ENCODE measurements at places on chromosomes 6 and 20.

GRCh38 chr6:54595844-54596243 lies 250.7 kb upstream of the FAM83B start:
- no peak for DNase-seq

- peak; percentile 54 for DNase-seq
These were observed 69.6 kb downstream of the HFE start for GRCh38 chr6:26156850-26157250.

DNA sequence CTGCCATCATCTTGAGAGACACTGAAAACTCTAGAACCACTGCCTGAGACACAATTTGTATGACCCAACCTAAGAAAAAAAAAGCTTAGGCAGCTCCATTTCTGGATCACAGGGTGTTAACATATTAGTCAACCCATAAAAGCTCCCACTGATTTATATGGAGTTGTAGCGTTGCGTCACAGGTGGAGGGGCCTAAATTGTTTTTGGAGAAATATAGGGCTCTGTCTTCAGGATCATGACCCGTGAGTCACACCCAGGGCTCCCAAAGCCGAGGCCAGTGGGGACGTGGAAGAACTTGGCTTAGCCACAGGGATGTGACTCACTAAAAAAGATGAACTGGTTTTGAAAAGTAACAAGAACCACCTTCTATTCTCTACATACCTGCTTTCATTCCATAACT lies 116.5 kb upstream of the BMP2 start:
- DNase-seq, result no peak

DNA sequence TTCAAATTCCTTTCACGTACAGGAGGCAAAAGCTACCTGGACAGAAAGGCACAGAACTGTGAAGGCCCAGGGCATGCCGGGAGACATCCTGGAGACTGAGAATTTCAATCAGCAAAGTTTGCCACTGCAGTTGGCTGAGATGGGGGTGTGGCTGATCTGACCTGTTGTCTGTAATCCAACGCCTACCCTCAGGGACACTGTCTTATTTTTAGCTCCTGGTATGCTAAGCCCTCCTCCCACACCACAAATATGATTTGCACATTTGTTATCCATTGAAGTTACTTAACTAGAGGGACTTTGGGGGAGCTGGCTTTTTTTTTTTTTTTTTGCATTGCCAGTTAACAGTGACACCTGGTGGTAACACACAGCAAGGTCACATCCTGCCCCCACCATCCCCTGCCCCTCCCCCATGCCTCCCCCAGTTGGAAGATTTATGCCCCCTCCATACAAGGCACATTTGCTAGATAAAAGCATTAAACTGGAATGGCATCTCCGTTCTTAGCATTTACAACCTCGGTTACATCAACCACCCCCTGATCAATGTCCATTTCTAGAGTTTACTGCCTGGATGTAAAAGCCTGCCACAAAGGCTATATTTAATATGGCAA lies 40.4 kb downstream of the TTI1 start:
- DNase-seq, result peak; percentile 13

DNA sequence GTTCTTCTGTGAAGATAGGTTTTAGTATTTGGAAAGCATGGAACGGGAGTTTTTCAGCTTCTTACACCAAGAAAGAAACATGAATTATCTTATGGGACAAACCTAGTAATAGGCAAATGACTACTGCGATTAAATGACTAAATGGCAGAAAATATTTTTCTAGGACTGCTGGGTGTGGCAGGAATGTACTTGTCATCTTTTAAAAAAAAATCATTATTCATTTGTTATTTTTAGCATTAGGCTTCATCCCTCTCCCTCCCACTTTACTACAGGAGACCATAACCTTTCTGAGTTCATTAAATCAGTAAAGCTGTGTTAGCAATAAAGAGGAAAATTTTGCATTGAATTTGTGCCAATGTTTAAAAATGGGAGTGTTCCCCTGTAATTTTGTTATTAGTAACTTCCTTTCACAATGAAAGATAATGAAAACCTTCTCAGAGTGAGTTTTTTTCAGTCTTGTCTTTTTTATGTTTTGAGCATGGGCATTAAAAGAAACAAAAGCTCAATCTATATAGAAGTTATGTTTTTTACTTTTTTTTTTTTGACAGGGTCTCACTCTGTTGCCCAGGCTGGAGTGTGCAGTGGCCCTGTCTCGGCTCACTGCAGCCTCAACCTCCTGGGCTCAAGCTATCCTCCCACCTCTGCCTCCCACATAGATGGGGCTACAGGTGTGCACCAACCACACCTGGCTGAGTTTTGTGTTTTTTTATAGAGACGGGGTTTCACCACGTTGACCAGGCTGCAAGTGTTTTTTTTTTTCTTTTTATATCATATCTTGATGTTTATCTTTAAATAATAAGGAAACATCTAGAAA lies 105.6 kb upstream of the CLDN20 start:
- no peak for DNase-seq

- no peak for DNase-seq
These were observed 21.9 kb downstream of the TREML1 start for GRCh38 chr6:41132254-41132653.

DNA sequence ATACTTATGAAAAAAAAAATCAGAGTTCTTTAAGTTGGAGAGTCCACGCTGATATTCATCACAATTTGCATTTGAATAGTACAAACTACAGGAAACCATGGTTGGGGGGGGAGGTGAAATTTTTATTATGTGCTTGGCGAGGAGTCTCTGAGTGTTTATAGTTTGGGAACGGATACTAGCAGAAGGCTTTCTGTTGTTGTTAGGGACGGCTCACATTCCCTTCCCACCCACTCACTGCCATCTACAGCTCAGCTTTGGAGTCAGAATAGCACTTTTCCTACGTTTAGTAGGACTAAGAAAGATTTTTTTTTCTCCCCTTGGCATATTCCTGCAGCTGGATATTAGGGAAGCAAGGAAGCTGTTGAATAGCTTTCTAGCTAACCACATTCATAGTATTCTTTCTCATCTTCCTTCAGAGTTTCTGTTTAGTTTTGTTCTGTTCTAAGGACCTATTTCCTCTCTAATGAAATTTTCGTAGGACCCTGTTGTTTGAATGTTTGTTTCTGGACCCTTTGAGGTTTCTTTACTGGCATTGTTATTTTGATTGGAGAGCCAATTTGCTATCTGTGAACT lies 235.1 kb upstream of the ZNF217 start:
- no peak for DNase-seq

GRCh38 chr6:33249732-33250630 lies 21.7 kb downstream of the VPS52 start:
- DNase-seq, result no peak

DNA sequence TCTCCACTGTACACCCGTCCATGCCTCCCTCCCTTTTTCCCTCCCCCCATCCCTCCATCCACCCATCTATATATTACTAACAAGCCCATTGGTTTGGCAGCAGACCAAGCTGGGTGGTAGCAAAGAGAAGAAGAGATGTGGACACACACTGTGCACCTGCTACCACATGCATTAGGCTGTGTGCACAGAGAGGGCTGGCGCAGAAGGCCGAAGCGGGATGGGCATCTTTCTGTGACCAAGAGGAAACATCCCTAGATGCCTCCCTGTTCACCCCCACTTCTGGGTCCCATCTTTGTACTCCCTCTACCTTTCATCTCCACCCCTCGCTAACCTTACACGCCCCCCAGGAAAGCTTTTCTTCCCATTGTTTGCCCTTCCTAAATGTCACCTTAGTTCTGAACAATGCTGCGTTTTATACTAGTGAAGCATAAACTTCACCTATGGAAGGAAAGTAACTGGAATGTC lies 64.9 kb upstream of the AFDN start:
- no peak for DNase-seq

DNA sequence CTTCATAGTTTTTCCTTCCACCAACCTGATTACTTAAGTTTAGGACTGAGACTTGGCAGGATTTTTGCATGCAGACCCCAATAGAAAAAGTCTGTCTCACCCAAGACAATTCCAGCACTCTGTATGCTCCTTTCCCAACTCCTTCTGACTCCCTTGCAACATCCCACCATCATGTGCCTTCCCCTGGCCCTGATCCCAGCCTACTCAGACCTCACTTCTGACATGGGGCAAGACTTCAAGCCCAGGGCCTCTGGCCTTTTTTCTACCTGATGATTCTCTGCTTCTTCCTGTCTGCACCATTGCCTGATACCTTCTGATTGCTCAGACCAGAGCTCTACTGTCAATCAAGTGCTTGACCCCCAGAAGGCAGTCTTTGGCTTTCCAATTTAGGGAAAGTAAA lies 96.6 kb downstream of the HAO1 start:
- no peak for DNase-seq

DNA sequence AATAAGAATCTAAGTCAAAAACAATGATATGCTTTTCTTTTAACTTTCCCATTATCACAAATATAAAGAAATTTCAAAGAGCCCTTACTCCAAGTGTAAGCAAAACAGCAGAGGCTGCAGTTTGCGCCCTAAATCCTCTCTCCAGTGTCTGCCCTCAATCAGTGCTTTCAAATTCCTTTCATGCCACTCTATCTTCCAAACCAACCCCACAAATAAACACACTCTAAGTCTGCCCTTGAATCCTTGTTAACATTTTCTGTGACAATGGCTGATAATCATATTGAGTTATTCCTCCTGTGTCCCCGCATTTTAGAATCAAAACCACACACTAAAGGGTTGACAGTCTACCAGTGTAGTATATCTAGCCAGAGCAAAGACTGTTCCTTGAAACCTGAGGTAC lies 317.9 kb upstream of the MARCKS start:
- DNase-seq, result no peak

DNA sequence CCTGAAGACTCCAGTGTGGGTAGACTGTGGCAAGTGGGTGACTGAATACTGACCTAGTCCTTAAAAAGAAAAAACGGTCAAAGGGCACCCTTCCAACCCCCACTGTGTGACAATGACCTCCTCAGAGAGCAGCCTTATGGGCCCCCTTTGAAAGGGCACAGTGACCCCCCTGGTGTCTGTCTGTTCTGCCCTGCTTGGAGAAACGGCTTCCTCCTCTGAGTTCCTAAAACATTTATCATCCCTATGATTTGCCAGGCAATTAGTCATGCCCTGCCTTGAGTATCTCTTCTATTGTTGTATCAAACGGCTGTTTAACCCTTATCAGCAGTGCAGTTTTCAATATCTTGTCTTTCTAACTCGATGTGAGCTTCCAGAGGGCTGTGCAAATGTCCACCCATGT lies 21.0 kb upstream of the STX16 start:
- no peak for DNase-seq

DNA sequence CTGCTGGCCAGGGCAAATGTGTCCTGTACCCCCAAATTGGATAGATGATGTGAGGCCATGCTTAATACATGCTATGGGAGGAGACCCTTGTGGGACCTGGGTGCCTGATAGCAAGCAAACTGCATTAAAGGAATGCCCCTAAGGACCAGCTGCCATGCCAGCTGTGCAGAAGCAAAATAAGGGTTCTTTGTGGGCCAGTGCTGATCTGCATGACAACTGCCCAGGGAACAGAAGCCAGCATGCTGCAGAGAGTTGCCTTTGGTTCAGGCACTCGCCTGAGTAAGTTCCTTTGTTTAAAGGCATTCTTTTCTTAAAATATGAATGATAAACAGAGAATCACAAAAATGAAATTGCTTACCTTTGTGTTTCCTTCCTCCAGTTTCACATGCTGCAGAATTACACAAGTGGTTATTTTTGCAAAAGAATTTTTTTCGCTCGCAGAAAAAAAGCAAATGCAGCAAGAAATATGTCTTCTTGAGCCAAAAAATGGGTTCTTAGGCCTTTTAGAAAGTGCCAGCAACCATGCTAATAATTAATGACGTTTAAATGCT lies 6.9 kb upstream of the SYNDIG1 start:
- no peak for DNase-seq

GRCh38 chr6:45027126-45027525 lies 301.0 kb upstream of the RUNX2 start:
- no peak for DNase-seq

- DNase-seq, result no peak
These were observed 1.9 kb upstream of the MYT1 start for GRCh38 chr20:64162239-64162910.

GRCh38 chr6:4668271-4669179 lies 107.7 kb upstream of the CDYL start:
- DNase-seq, result no peak

GRCh38 chr6:40962241-40962640 lies 76.8 kb downstream of the UNC5CL start:
- no peak for DNase-seq

DNA sequence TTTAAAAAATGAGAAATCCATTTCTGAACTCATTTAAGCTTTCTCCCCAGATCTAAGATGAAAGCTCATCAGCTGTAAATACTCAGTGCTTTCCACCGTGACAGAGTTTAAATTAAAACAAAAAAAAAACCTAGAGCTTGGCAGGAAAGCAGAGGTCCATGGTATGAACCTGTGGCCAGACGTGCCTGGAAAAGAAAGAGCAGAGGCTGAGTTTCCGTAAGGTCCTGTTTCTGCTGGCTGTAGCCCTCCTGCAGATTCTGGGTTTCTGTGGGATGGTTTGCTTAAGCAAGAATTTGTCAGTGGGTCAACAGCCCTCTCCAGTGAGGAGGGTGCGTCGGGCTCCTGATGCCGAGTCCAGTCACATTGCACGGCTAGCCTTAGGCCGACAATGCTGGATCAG lies 383.2 kb downstream of the SAMD5 start:
- no peak for DNase-seq

GRCh38 chr20:49581482-49581881 lies 13.5 kb upstream of the PTGIS start:
- DNase-seq, result no peak

DNA sequence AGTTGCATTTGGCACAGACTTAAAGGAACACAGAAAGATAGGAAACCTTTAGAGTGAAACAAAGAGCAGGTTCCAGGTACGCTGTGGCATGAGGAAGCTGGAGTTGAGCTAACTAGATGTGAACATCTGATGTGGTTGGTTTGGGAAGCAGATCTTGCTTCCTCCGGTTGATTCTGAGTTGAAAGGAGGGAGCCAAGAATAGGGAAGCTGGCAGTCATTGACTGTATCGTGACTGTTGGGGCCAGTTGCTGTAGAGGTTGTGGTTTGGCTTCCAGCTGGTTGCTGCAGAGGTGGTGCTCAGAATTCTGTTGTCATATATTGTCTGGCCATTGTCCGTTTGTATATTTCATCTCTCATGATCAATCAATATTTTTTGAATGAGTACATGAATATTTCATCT lies 325.9 kb downstream of the PLCB1 start:
- no peak for DNase-seq

- no peak for DNase-seq
These were observed 50.6 kb upstream of the FANCE start for GRCh38 chr6:35401514-35401913.

DNA sequence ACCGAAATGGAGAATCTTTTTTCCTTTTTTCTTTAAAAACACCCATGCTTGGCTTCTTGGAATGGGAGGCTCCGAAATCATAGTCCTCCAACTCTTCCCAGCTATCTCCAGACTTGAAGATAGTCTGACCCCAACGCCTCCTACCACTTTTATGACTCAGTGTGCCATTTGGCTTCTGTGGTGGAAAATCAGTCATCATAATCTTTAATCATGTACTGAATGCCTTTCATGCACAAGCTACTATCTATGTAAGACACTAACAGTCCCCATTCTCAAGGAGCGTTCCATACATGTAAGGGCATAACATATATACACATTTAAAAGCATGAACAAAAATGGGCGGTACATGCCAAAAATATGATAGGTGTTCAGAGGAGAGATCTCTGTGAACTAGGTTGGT lies 44.1 kb downstream of the TMEM14B start:
- no peak for DNase-seq

GRCh38 chr20:56359212-56360132 lies 698 bp downstream of the FAM210B start:
- no peak for DNase-seq

GRCh38 chr6:31639449-31639861 lies 13.0 kb downstream of the BAG6 start:
- no peak for DNase-seq

All from CD4-positive, alpha-beta T cell treated with Interleukin-2 at 100 ng/mL for 4 hours (primary cell).